ENCODE measurements at places on chromosomes 5 and 9. TPM values are rescaled to one million over a fixed set of nuclear protein-coding genes. Genes with fewer than 3 reads are reported as not detected.

ZNF454 gene
- total RNA-seq: 2.5 TPM

PCDHGA1 gene
- 2.0 TPM for total RNA-seq

ARL14EPL gene
- total RNA-seq: not detected

CCNI2 gene
- total RNA-seq: not detected

PTGS1 gene
- total RNA-seq: 14.6 TPM

ZNF474 gene
- not detected for total RNA-seq

RGS7BP gene
- 2.4 TPM for total RNA-seq

NMUR2 gene
- not detected for total RNA-seq

ACTBL2 gene
- 0.12 TPM for total RNA-seq

DNA sequence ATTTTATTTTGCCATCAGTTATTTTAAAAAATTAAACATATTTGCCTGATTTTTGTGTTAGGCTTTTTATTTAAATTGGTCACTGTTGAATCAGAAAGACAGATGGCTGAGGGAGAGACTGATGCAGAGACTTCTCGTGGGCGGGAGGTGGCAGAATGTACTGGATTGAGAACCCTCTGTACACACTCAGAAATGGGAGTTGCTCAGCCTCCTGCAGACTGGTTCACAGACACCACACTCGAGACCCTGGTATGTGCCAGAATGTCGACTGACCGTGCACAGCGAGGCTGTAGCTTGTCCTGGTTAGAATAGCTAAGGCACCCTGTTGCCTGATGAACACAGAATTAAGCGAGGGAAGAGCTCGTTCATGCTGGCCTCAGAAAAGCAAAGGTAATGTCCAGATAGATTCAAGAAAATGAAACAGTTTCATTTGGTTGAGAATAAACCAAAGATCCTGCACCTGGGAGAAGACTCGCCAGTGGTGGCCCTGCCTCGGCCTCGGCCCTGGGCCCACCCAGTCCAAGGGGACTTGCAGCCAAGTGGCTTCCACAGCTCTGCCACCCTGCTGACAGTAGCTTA lies 71.3 kb upstream of the OTULINL start:
- no peak overlapping the region for H3K4me3 ChIP-seq
- no peak for DNase-seq
- H3K27me3 ChIP-seq: no peaks in the 10 kb centered on the region
- H3K27ac ChIP-seq: no peak overlapping the region
- peaks cover 32% of the 10 kb centered on the region for H3K36me3 ChIP-seq

DNA sequence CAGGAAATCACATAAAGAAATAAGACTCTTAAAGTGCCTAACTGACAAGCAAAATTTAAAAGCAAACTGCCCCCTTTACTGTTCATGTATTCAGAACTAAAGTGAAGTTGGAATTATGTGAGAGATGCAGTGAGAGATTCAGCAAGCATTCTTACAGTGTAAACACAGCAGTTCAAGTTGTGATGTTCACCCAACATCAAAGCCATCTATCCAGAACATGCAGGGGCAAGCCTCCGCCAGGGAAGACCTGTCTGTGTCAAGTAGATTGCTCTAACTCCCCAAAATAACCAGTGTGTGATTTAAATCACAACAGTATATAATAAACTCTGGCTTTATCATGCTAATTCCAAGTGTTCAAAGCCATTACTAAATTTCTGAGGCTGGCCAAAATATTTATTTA lies 233.3 kb downstream of the BNC2 start:
- H3K4me3 ChIP-seq: no peak overlapping the region
- DNase-seq: no peak
- H3K4me1 ChIP-seq: no peaks in the 10 kb centered on the region
- no peaks in the 10 kb centered on the region for H3K27me3 ChIP-seq

DNA sequence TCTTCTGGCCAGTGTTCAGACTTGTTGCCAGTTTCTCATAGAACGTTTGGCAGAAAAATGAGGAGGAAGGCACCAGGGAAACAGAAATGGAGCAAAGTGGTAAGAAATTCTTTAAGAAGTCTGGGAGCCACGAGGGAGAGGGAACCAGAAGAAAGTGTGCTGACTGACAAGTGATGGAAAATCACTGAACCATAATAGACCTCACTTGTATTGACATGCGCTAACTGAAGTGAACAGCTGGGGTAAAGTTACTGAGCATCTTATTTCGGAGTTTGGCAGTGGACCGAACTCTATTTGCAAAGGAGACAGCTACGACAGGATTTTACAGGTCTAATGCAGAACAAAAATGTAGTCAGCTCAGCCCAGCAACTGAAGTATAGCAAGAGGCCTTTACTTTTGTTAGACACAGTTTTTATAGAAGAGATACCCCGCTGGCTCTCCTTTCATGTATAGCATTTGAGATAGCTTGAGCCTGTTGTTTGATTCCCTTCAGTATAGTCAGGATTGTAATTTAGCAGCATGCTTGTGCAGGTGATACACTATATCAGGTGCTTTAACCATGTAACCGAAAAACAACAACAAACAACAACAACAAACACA lies 53.6 kb downstream of the HMHB1 start:
- H3K4me1 ChIP-seq: no peaks in the 10 kb centered on the region
- no peaks in the 10 kb centered on the region for H3K27me3 ChIP-seq
- H3K4me3 ChIP-seq: no peak overlapping the region
- DNase-seq: no peak
- H3K27ac ChIP-seq: no peak overlapping the region
- H3K36me3 ChIP-seq: no peaks in the 10 kb centered on the region

GRCh38 chr5:104345222-104346016 lies 782.8 kb upstream of the NUDT12 start:
- no peaks in the 10 kb centered on the region for H3K36me3 ChIP-seq
- no peaks in the 10 kb centered on the region for H3K27me3 ChIP-seq
- DNase-seq: no peak
- no peaks in the 10 kb centered on the region for H3K4me1 ChIP-seq

DNA sequence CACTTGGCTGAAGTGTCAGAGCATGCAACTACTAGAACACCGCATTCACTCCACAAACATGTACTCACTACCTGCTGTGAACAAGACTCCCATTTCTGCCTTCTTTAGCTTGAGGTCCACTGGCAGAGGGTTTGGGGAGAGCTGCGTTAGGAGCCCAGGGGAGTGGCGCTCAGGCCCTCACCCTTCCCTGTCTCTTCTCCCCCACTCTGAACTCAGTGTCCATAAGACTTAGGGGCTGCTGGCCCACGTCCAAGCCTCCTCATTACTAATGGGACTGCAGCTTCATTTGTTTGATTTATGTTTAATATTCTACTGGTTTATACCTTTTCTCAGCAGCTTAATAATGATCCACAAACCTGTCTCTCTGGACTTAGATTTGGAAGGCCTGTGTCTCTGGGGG lies 70.9 kb downstream of the HSPA4 start:
- no peaks in the 10 kb centered on the region for H3K4me1 ChIP-seq
- H3K27ac ChIP-seq: no peak overlapping the region
- no peaks in the 10 kb centered on the region for H3K36me3 ChIP-seq

DNA sequence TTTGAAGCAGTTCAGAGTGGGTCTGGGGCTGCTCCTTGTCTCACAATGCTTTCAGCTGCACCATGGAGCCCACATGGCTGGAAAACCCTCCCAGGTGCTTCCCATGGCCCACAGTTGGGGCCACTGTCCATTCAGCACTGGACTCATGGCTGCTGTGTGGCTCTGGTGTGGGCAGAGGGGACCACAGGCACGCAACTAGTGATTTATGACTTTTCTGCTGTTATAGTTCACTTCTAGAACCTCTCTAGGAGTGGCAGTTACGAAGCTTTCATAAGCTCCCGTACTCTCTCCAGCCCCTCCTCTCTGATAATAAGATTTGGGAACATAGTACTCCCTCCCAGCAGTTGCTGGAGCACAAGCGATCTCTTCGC lies 29.0 kb downstream of the GLRA1 start:
- H3K36me3 ChIP-seq: no peaks in the 10 kb centered on the region
- no peak overlapping the region for H3K27ac ChIP-seq
- H3K27me3 ChIP-seq: no peaks in the 10 kb centered on the region
- no peaks in the 10 kb centered on the region for H3K4me1 ChIP-seq
- H3K4me3 ChIP-seq: no peak overlapping the region

GRCh38 chr9:108386032-108386431 lies 469.8 kb downstream of the ACTL7B start:
- no peaks in the 10 kb centered on the region for H3K4me1 ChIP-seq
- H3K36me3 ChIP-seq: no peaks in the 10 kb centered on the region
- no peaks in the 10 kb centered on the region for H3K27me3 ChIP-seq
- H3K4me3 ChIP-seq: no peak overlapping the region
- H3K27ac ChIP-seq: no peak overlapping the region

DNA sequence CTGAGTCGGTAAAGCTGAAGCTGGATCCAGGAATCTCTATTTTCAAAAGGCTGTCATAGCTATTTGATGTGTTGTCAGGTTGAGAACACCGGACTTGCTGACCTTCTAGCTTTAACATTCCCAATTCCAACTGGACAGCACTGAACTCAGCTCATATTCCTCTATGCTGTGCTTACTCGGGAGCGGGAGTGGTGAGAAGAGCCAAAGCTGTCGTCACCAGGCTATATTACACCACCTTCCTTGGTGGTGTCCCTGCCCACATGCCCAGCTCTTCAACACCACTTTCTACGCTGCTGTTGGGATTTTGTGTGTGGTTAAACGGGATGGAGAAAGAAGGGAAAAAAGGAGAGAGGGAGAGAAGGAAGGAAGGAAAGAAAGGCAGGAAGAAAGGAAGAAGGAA lies 653.6 kb downstream of the RAB3C start:
- H3K4me1 ChIP-seq: no peaks in the 10 kb centered on the region
- H3K36me3 ChIP-seq: no peaks in the 10 kb centered on the region
- no peak for DNase-seq
- H3K4me3 ChIP-seq: no peak overlapping the region
- H3K27me3 ChIP-seq: no peaks in the 10 kb centered on the region
- no peak overlapping the region for H3K27ac ChIP-seq

- peaks cover 54% of the 10 kb centered on the region for H3K36me3 ChIP-seq
- no peak overlapping the region for H3K27ac ChIP-seq
Observed at GRCh38 chr5:132486318-132487094, 4.1 kb downstream of the IRF1 start.

DNA sequence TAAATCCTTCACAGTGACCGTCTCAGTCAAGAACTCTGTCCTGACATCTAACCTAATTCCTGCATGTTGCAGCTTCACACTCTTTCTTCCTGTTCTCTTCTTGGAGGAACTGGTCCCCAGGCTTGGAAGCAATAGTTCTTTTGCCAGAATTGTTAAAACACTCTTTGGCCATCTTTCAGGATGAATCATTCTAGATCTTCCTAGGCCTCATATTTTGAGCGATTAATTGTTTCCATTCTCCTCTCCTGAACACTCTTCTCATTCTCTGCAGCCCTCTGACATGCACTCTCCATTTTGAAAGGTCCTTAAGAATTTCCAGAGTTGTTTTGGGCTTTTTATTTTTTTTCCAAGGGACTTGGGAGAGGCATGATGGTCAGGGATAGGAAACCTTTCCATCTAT lies 85.8 kb downstream of the FAM114A2 start:
- H3K4me1 ChIP-seq: no peaks in the 10 kb centered on the region
- DNase-seq: no peak
- no peak overlapping the region for H3K4me3 ChIP-seq
- peak overlapping the region; percentile 8 for H3K27ac ChIP-seq
- H3K27me3 ChIP-seq: no peaks in the 10 kb centered on the region
- no peaks in the 10 kb centered on the region for H3K36me3 ChIP-seq

GRCh38 chr5:55172051-55172899 lies 702 bp downstream of the CDC20B start:
- no peaks in the 10 kb centered on the region for H3K36me3 ChIP-seq
- peak overlapping the region; percentile 33 for H3K4me3 ChIP-seq
- no peak overlapping the region for H3K27ac ChIP-seq
- peaks cover 16% of the 10 kb centered on the region for H3K27me3 ChIP-seq
- DNase-seq: no peak

DNA sequence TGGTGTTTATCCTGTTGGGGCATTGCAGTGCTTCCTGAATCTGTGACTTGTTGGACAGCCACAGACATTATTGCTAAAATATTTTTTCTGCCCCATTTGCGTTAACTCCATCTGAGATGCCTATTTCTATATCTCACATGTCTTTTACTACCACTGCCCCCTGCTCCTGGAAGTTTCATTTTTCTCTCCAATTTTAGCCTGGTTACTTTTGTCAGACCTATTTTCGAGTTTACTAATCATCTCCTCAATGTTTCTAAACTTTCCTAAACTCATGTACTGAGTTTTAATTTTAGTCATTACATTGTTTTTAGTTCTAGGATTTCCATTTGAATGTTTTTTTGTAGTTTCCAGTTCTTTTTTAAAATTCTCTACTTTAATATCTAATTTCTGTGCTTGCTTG lies 17.6 kb downstream of the HAPLN1 start:
- H3K27me3 ChIP-seq: no peaks in the 10 kb centered on the region
- no peak for DNase-seq
- no peaks in the 10 kb centered on the region for H3K4me1 ChIP-seq
- no peak overlapping the region for H3K4me3 ChIP-seq
- H3K27ac ChIP-seq: no peak overlapping the region
- H3K36me3 ChIP-seq: no peaks in the 10 kb centered on the region
